ENCODE measurements at places on chromosomes 2 and 18. TPM values are rescaled to one million over a fixed set of nuclear protein-coding genes. Genes with fewer than 3 reads are reported as not detected.

GRCh38 chr2:3703236-3703756 lies at the start of gene DCDC2C:
DCDC2C (plus strand) TSS chr2:3703575; CDS start chr2:3703752, 177 bp downstream.
- no peak for DNase-seq

Gene STEAP3
- polyA plus RNA-seq = 43.9 TPM

DNA sequence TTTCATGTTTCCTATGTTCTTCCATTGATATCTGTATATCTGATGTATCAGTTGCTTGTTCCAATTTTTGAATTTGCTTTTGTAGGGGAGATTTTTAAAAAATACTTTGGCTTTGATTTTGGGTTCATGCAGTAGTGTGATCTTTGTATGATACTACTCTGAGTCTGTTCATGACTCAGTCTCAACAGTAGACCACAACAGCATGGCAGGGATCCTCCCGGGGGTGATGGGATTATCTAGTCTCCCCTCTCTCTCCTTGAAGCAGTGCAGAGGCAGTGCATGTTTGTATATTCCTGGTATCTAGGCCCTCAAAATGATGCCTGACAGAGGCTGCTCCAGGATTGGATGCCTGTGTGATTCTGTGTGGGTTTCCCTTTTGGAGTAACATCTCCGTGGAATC lies 55.3 kb downstream of the G6PC2 start:
- no peak for DNase-seq

Gene YIPF4
- 4.1 TPM for polyA plus RNA-seq

- peak; percentile 25 for DNase-seq
Measured at GRCh38 chr2:124804014-124804940, 779.2 kb downstream of the CNTNAP5 start.
